Activated effector memory CD4-positive, alpha-beta T cell treated with Interleukin-2 at 50 U/mL for 16 hours (primary cell): ENCODE measurements at places on chromosomes 3 and 15.
A peak's percentile ranks its signal among the peaks of the same experiment; 100 is the strongest.

- no peak for DNase-seq
These were observed 40.0 kb upstream of the PTPN23 start for GRCh38 chr3:47340866-47341265.

DNA sequence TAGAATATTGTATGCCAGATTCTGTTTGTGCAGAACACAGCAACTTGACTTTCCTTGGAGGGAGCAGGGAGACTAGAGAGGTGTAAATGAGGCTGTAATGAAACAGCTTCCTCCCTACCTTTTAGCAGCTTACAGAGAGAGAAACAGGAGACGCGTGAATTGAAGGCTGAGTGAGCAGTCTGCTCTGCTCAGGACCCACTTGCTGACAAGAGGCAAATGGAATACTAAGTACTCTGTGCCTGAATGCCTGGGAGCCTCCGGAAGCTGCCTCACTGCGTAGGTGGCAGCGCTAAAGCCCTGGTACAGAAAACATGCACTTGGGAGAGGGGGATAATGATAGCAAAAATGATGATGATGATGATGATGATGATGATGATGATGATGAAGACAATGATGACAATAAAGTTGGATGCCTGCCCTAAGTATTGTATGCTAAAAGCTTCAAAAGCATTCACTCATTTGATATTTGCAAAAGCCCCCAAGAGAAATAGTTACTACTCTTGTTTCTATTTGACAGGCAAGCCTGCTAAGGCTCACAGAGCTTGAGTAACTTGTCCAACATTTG, 548.9 kb downstream of the NTRK3 start:
- no peak for DNase-seq

DNA sequence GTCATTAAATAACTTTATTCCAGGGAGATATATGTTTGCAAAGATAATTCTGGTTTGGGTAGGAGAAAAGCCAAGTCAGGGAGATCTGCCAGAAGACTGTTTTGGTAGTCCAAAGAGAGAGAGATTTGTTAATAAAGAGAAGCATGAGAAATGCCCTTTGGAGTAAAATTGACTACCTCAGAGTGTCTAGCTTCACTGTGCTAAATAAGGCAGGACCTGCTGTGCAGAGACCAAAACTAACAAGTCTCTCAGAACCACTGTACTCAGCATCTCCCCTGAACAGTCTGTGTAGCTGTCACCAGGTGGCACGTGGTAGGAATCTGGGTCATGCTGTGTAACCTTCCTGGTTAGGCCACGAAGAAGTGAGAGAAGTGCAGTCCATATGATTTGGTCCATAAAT, 31.6 kb upstream of the SLC35G2 start:
- DNase-seq = peak; percentile 10

GRCh38 chr3:134029734-134030378, at the start of gene SLCO2A1:
Gene SLCO2A1 (minus strand): TSS chr3:134029925. CDS start chr3:134029802, 123 bp downstream.
- DNase-seq = no peak

DNA sequence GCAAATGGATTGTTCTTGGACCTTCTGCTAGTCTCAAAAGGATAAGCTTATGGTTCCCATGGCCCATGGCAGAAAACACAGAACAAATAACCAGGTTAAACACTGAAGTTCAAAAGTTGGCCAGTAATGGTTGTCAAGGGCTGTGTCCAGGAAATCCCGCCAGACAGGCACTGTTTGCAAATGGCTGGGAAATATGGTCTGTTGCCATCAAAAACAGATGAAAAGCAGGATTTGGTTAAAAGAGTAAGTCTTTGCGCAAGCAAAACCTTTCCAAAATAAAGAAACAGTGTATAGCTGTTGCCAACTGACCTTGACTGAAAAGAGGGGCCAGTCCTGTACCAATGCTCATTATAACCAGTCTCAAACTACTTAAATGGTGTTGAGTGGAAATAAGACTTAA, 58.6 kb downstream of the WWTR1 start:
- no peak for DNase-seq

- DNase-seq = no peak
These were observed 8.3 kb downstream of the B3GALNT1 start for GRCh38 chr3:161096771-161097367.

- no peak for DNase-seq
These were observed 61.0 kb downstream of the TPRG1 start for GRCh38 chr3:189232790-189233189.

GRCh38 chr15:52213206-52213605, 22.0 kb upstream of the GNB5 start:
- DNase-seq = no peak

DNA sequence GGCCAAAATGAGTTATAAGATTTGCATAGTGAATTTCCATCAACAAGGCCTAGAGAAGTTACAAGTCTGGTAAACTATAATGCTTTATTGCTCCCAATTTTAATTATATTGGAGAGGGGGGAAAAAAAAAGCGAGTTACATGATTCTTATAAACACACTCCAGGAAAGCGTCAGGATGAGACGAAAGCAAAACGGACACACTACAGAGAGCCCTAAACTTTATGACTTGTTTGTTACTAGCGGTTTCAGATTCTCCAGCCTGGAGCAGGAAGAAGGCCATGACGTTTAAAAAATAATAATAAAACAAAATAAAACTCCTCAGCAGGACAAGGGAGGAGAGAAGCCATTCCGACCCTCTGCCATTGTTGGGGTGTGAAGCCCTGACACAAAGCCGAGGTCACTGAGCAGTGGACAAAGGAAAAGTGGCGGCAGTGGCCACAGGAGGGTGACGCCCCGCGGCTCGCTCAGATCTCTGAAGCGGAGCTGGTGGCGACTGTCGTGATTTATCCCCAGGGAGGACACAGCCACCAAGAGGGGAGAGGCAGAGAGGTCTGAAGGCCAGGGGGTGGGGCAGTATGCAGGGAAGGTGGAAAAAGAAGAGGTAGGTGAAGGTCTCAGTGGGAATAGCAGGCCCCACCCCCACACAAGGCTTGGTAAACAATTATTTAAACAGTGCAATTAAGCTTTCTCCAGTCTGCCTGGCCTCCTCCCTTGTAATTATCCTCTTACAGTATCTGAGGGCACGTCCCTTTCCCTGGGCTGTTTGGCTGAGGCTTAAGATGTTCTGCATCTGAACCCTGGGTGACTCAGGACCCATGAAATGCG, 45.3 kb downstream of the ADAMTS9 start:
- no peak for DNase-seq

GRCh38 chr15:82647835-82648256, 683 bp upstream of the CPEB1 start:
- peak; percentile 24 for DNase-seq

DNA sequence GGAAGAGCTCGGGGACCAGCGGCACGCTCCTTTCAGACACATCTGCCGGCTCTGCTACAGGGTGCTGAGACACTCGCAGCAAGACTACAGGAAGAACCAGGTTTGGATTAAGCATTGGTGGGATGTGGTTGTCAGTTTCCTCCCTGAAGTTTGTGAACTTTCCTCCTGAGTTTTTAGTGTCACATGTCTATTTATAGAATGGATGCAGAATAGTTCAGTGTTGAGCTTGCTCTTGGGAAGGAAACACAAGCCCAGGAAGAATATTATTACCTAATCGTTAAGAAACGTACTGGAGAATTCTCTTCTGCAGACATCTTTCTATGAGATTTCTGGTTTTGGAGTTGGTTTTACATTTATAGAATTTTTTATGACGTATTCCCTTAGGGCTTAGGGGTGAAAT, 172.0 kb downstream of the ITPR1 start:
- no peak for DNase-seq

GRCh38 chr3:12560505-12561190, 3.8 kb downstream of the MKRN2 start:
- no peak for DNase-seq

GRCh38 chr3:106115557-106115956, 246.7 kb upstream of the CBLB start:
- DNase-seq = no peak

GRCh38 chr3:44301746-44302145, 36.8 kb upstream of the TCAIM start:
- no peak for DNase-seq

DNA sequence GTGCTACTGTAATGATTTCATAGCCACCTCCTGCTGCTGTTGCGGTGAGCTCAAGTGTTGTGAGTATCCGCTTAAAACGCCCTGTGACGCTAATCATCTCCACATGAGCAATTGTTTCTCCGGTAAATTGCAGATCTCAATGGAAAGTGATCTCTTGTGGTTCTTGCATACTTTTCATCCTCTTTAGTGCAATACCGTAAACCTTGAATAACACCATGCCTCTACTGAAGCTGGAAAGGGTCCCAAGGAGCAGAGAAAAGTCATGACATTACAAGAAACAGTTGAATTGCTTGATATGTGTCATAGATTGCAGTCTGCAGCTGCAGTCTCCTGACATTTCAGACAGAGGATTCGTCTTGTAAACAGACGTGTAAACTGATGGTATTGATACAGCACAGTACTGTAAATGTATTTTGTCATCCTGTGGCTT, 6.0 kb upstream of the CEMIP start:
- no peak for DNase-seq
